Hematopoietic multipotent progenitor cell treated with erythropoietin and hydrocortisone succinate and interleukin-3 and kit ligand, for 4 days (in vitro differentiated cells): ENCODE measurements at places on chromosomes 11 and 22.

DNA sequence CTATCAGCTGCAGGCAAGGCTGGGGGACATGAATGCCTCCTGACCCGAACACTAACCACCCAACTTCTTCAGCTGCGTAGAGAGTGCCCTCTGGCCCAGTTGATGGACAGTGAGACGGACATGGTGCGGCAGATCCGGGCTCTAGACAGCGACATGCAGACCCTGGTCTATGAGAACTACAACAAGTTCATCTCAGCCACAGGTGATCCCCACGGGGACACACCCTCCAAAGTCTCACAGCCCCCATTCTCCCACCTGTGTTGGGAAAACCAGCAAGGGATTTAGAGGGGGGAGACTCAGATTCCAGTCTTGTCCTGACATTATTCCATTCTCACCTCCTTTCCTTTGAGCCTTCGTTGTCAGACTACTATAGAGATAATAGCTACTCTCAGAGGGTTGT, 912 bp downstream of the VPS51 start:
- DNase-seq: no peak

DNA sequence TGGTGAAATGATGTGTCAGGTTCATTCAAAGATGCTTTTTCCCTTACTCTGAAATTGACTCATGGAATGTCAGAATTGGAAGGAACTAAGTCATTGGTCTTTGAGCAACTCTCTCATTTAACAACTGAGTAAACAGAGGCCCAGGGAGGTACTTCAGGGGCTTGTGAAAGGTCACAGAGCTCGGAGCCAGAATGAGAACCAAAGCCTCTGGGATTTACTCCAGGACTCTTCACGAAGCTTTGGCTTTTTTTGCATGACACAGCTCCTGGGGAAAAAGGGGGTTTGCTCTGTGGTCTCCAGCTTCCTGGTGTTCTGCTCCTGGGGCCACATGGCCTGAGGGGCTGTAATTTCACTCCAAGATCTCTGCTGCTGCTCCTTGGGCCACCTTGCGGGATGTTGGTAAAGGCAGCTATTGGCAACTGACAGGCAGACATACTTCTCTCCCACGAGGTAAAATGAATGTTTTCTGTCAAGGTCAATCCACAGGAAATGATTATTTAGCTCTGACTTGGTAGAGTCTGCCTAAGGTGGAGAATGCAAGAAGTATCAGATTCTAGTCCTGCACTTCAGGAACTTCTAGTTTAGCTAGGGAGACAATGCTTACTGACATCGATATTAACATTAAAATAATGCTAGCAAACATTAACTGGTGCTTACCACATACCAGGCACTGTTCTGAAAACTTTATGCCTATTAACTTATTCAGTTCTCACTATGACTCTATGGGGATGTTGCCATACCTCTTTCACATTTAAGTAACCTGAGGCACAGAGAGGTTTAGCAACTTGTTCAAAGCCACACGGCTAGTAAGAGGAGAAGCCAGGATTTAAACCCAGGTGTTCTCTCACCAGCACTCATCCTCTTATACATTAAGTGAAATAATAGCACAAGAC, 16.1 kb downstream of the PKNOX2 start:
- DNase-seq: no peak

DNA sequence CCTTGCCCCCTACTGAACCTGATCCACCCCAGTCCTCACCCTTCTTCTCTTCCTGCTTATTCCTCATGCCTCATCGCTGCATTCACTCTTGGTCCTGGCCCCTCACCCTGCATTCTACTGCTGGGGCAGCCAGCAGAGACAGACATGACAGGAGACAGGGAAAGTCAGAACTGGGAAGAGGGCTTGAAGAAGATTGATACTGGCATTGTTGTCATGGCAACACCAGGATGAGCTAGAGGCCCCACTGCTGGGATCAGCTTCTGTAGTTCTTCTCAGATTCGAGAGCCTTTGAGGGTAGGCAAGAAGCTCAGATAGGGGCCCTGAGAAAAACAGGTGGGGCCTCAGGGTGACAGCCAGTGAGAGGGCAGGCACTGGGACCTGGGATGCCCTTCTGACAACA, 264.3 kb downstream of the MIAT start:
- DNase-seq: no peak

DNA sequence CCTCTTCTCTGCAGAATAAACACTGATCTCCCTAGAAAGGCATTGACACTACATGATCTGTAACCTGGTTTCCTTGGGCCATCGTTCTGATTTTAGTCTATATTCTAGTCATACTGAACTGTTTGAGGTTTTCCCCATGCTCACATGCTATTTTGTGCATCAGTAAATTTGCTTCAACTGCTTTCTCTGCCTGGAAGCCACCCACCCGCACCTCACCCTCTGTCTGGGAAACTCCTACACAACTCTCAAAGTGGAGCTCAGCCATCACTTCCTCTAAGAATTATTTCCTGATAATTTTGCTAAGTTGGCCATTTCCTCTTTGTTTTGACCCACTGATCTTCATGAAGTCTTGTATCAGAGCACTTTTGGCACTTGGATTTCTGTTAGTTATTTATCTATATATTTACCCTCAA, 36.1 kb downstream of the MMP20 start:
- no peak for DNase-seq

DNA sequence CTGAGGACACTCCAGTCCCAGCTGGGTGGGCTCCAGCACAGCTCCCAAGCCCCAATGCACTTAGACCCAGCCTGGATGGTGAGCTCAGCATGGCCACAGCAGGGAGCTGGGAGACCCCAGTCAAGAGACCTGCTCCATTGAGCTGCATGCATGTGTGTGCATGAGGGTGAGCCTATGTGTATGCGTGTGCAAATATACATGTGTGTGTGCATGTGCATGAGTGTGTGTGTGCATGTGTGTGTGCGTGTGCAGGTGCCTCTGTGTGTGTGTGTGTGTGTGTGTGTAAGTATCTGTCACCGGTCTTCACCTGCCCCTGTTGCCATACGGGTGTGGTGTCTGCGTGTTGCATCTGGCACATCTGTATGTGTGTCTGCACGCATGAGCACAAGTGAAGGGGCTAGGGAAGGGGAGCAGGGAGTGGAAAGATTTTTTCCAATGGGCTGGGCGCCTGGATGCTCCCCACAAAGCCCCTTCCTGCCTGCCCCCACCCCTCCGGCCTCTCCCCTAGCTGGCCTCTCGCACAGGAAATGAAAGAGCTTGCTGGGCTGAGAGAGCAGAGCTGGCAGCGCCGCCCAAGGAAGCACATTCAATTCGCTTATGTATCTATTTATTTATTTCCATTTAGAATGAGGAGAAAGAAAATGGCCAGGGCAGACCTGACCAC, 4.1 kb downstream of the TSPAN32 start:
- peak; percentile 57 for DNase-seq

GRCh38 chr11:64888729-64889511, 10.5 kb upstream of the EHD1 start:
- DNase-seq: peak; percentile 98

GRCh38 chr11:119108146-119108856, 1.2 kb downstream of the C2CD2L start:
- peak; percentile 68 for DNase-seq
